ENCODE measurements at places on chromosomes 7 and 10.

DNA sequence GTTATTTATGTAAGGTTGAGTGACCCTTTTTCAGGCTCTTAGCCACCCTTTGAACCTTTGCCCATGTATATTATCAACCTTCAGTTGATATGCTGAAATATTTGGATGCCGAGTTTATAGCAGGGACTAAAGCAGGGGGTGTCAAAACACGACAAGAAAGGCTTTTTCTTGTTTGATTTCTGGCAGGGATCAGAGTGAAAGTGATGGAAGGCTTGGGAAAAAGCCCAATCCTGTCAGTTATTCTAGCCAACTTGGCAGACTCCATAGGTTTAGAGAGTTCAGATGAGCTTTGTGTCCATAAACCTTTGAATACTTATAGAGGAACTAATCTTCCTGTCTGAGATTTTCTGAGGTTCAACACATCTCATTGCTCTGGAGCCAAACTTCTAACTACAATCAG, 47.5 kb downstream of the INHBA start:
- DNase-seq, result no peak

DNA sequence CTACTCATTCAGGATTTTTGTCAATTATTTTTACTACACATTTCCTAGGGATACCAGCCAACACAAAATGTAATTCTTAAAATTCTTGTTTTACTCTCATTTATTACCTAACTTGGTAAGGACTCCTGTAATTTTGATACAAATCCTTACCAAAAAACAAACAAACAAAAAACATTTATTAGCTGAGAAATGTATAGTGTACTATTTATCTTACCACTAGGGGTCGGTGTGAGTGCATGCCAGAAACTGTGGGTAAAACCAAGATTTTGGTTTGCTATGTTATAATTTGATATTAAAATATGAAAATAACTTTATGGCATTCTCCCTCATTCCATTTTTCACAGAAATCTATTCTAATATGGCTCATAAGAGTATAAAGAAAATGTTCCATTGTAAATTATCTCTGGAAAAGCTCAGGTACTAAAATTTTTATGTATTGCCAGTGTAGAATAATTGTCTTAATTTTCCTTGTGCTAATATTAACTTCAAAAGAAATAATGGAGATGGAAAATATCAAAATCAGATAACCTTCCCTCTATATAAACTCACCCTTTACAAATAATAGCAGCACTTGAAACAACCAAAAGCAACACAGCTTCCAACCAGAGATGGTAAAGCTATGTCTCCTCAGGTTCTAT, 290.8 kb upstream of the PCDH15 start:
- no peak for DNase-seq

GRCh38 chr7:1169409-1170368, 9.7 kb upstream of the ZFAND2A start:
- peak; percentile 76 for DNase-seq

- no peak for DNase-seq
These were observed 63.1 kb upstream of the SORCS3 start for GRCh38 chr10:104577861-104578521.

DNA sequence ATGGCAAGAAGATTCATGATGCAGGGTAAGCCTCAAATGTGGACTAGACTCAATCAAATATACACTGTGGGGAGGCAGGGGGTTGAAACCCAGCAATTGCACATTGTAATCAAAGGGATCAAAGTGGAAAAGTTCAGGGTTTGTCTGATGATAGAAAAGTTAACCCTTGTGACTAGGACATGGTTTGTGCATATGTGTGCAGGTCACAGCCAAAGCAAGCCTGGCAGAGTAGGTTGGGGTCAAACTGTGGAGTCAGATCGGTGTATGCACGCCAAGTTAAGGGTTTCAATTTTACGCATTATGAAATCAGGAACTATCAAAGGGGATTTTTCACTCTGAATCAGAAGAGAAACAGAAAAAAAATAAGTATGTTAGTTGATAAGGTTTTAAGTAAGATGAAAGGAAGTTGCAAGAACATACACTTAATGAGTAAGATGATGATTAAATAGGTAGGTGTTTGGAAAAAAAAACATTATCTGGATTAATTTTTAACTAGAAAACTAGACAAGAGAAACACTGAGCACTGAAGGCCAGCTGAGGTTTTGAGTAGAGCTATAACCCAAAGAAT, 188.3 kb downstream of the DGKB start:
- DNase-seq, result no peak

DNA sequence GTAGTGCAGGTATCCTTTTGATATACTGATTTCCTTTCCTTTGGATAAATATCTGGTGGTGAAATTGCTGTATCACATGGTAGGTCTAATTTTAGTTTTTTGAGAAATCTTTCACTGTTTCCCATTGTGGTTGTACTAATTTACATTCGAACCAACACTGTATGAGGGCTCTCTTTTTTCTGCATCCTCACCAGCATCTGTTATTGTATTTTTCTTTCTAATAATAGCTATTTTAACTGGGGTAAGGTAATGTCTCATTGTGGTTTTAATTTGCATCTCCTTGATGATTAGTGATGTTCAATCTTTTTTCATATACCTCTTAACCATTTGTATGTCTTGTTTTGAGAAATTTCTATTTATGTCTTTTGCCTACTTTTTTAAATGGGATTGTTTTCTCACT, 335.4 kb upstream of the MTPN start:
- no peak for DNase-seq

DNA sequence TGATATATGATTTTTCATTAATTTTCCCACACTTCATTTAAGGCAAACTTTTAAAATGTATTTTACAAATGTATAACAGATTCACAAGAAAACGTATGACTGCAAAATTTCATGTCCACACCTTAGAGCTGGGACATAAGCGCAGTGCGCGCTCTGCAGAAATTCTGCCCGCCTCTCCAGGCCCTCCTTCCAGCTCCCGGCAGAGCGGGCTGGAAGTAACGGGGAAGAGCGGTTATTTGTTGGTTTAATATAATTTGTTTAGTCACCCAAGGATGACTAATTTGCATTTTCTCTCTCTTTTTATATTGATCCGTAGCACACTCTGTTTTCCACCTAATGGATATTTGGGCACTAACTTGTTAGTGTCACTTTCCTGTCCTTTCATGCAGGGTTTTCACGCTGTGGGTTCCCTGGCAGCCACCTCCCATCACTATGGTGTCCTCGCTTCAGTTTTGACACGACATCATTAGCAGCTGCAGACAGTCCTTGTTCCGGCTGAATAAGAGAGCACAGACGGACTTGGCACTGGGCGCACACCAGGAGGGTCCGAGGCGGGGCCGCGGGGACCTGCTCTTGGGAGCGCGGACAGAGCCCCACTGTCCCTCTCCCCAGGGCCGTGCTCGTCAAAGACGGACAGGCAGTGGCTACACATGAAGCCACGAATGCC, 129.2 kb upstream of the SEC61G start:
- DNase-seq, result no peak

DNA sequence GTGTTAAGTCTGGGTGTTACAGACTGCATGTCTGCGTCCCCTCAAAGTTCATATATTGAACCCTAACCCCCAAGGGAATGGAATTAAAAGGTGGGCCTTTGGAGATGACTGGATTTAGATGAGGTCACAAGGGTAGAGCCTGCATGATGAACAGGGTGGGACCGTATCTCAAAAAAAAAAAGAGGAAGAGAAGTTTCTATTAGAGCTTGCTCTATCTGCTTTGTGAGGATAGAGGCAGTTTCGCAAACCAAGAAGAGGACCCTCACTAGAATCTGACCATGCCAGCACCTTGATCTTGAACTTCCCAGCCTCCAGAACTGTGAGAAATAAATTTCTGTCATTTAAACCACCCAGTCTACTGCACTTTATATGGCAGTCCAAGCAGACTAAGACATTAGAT, 1.4 kb downstream of the KIN start:
- no peak for DNase-seq

DNA sequence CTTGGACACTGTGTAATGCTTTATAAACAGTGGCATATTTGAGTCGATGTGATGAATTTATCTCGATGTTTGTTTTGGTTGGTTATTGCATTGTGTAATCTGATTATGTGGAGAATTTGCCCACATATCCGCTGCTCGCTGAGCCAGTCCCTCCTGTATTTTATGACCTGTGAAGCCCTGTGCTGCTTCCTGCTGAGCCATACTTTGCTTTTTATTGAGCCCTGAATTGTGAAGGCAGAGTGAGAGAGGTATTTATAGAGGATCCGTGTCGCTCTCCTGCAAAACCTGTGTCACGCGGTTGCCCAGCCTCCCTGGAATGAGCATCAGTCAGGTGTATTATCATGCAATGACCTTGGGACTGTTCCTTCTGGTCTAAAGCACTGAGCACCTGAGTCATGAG, 253.7 kb downstream of the ARHGAP21 start:
- DNase-seq, result no peak

- no peak for DNase-seq
These were observed 236.4 kb upstream of the TMEM72 start for GRCh38 chr10:44674536-44675386.

- no peak for DNase-seq
These were observed 24.1 kb downstream of the FZD1 start for GRCh38 chr7:91288208-91288824.

DNA sequence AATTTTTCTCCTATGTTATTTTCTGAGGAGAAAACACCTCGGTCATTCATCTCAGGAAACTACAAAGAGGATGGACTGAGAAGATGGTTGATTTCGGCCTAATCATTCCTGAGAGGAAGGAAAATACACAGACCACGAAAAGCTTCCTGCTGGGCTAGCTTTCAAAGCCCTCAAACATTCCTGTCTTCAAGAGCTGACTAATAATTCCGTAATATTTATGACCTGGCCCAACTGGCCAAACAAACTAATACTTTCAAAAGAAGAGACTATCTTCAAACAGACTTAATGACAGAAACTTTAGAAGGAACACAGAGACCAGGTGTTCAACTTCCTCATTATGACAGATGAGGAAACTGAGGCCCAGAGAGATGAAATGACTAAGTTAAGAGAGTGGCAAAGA, 215.1 kb upstream of the FRMD4A start:
- no peak for DNase-seq

- DNase-seq, result no peak
These were observed 295.9 kb downstream of the PTEN start for GRCh38 chr10:88159127-88159829.

DNA sequence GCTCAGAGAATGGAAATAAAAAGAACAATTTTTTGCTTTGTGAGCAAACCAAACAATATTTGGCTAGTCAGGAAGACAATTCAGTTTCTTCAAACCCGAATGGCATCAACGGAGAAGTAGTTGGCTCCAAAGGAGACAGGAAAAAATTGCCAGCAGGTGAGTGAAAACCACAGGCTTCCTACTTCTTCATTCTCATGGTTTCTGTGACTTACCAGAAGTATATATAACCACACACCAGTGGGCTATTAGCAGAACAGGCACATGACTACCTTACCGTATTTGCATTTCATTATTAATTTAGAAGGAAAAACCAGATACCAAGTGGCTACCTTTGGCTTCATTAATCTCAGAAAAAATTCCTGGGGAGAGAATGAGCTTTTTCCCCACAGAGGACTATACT, 8.8 kb downstream of the TDRD1 start:
- DNase-seq, result no peak

DNA sequence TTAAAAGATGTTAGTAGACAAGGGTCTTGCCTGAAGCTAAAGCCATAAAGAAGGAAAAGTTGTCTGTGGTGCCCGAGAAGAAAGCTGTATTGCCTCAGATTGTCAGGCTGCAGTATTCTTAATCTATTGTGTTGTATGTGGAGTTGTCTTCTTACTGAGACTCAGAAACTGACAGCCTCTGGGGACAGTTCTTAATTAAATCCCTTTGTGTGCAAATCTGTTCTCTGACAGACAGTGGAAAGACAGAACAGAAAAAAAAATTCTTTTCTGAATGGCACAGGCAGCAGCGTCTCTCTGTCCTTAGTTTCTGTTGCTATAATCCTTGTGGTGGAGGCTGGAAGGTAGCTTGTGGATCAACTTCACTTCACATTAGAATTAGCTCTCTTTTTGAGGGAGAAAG, 16.8 kb downstream of the VWC2 start:
- DNase-seq, result no peak

- no peak for DNase-seq
These were observed 92.1 kb upstream of the FAM133B start for GRCh38 chr7:92682330-92682729.

GRCh38 chr7:45130910-45131309, 19.4 kb upstream of the TBRG4 start:
- DNase-seq, result no peak

GRCh38 chr7:130741331-130741995, 7.5 kb upstream of the KLF14 start:
- no peak for DNase-seq

DNA sequence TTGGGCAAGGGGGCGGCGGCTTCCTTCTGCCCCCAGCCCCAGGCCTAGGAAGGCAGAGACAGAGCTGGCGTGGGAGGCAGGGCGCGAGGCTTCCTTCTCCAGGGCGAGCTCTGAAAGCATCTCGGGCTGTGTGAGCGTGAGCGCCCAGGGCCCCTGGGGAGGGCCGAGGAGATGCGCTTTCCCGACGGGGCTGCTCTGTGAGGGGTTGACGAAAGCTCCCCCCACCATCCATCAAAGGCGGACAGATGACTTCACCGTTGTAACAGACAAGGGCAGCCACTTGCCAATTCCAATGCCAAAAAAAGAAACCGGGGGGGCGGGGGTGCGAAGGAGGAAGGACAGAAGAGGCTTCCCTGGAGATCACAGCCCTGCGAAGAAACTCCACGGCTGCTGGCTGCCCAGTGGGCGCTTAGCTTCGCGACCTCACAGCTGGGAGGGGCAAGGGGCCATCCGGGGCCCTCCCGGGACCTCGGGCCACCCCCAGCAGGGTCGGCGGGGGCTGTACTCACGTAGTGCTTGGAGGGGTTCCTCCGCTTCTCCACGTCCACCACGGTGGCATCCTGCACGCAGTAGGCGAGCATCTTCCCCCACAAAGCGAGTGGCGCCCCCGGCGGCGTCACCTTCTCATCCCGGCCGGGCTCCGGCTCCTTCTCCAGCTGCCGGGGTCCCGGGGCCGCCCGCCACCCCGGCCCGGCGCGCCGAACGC, 537 bp downstream of the SH3PXD2A start:
- peak; percentile 31 for DNase-seq

DNA sequence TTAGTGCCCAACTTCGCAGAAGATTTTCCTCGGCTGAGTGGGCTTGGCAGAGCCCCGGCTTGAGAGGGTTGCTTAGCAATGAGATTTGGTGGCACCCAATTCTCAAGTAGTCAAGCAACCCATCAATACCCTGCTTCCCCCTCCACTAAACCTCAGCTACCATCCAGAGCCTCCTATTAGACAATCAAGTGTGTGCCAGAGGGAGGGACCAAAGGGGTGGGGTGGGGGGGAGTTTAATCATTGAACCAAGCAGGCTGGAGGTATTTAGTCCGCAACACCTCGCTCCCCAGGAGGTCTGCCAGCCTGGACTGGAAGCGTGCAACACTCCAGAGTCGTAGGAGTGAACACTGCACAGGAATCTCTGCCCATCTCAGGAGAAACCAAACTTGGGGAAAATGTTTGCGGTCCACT, at the start of gene HKDC1:
Gene HKDC1, plus strand, starts transcription at position 292 of the 411 bp plus-strand sequence. Its CDS starts 104 bp downstream, at position 396.
- DNase-seq, result no peak

- no peak for DNase-seq
These were observed 2.6 kb upstream of the ATXN7L1 start for GRCh38 chr7:105878746-105879605.

DNA sequence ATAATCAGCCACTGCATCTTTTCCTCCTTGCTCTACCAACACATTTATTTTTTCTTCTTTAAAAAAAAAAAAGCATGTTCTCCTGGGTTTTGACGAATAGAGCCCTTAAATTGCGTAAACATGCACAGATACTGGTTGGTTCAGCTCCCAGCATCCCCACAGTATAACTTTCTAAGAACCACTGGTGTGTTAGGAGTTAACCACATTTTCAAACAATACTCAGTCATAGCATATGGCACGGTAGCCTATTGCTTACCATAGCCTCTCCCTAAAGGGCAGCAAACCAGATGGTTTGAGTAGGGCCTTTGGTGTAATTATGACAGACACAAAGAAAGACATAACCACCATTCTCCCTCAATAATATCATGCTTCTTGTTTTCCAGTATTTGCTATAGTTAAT, 145.0 kb downstream of the LRRC4 start:
- DNase-seq, result no peak
